ELF-1 (cell line): ENCODE measurements at places on chromosomes 5 and 9.

GRCh38 chr9:119609277-119609971 is 240.2 kb upstream of the BRINP1 start:
- no peak for DNase-seq

GRCh38 chr9:114374936-114375335 is 12.8 kb downstream of the AKNA start:
- DNase-seq, result no peak

- DNase-seq, result no peak
Observed at GRCh38 chr9:90979138-90979551, 177.5 kb downstream of the SYK start.

DNA sequence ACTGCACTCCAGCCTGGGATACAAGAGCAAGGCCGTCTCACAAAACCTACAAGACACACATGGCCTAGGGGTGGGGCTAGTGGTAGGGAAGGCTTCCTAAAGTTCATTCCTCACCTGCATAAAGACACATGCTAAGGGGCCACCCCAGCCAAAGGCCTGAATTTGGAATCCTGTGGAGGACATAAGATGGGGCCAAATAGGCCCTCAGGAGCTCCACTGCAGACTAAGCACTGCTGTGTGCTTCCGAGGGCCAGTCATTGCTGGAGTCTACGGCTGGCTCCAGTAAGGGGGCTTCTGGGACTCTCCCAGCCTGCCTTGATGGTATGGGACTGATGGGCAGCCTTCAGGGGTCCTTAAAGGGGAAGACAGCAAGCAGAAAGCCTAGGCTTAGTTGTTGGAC is 5.7 kb downstream of the NOP16 start:
- DNase-seq, result no peak

- DNase-seq, result no peak
Observed at GRCh38 chr9:95037789-95038521, 279.6 kb downstream of the FANCC start.

DNA sequence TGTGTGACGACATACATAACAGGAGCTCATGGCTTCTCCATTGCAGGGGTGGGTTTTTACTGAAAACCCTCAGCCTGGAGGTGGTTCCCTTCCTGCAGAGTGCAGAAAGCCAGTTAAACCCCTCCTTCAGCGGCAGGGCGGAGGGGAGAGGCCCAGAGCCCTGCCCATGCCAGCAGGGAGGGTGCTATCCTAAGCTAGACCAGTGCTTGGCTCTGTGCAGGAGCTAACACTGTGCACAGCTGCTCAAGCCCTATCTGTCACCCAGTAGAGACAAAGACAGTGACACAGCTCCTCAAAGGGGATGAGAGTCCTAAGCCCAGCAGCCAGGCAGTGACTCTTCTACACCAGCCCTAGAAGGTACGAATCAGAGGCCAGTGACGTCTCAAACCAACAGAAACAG is 70.0 kb upstream of the ZSWIM6 start:
- peak; percentile 42 for DNase-seq

GRCh38 chr9:14870090-14870489 is 40.1 kb downstream of the FREM1 start:
- DNase-seq, result no peak

DNA sequence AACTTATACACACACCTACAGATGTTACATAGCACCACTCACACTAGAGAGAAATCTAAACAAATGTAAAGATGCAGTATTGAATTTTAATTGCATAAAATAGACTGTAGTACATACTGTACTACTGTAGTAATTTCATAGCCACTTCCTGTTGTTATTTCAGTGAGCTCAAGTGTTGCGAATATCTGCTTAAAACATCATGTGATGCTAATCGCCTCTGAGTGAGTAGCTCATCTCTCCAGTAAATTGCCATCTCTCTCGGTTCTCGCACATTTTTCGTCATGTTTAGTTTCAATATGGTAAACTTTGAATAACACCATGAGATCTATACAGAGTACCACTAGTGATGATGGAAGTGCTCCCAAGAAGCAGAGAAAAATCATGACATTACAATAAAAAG is 22.0 kb upstream of the ARHGEF28 start:
- DNase-seq, result no peak

DNA sequence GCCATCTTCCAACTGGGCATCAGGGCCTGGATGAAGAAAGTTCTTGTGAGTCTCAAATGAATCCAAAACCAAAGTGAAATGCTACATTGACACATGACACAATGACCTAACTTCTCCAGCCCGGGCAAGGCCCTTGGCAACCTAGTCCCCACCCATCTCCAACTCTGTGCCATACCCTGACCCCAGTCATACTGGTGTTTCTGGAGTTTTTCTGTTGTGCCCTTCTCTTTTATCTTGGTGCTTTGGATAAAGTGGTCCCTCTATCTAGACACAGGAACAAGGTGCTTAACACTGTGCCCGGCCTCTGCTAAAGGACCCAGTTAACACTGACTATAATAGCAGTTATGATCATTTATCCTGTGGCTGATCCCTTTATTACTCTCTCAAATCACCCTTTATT is 149.8 kb downstream of the GRIA1 start:
- DNase-seq, result no peak

DNA sequence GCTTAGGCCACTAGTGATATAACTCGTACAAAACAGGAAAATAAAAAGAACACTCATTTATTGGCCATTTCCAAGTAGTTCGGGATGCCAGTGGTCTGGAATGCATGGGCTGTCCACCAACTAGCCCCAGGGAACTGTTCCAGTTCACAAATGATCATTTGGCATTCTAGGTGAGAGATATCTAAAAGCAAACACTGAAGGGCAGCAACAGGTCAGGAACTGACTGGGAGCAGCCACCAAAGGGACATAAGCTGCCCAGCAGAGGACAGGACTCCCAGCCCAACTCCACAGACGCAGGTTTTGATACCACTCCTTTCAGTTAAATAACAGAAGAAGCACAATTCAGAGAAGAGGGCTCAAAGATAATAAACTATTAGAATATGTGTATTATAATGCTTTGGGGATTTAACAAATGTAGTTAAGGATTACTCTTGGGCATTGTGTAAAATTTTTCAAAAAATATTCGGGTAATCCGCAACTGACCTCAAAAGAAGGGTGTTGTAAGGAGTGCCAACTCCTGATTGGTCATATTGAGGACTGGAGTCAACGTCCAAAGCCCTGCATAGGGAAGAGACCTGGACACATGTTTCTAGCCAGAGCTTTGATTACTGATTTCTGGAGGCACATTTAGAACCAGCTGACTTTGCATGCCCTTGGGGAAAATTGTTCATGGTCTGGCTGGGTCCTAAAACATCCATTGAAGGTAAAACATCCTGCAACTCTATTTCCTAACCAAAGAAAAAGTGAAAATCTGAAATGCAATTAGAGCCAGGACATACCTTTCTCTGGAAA is 320.0 kb downstream of the DNAH5 start:
- DNase-seq, result no peak
